CD8-positive, alpha-beta memory T cell (primary cell): ENCODE measurements at places on chromosomes 16 and 17.
A peak's percentile ranks its signal among the peaks of the same experiment; 100 is the strongest.

DNA sequence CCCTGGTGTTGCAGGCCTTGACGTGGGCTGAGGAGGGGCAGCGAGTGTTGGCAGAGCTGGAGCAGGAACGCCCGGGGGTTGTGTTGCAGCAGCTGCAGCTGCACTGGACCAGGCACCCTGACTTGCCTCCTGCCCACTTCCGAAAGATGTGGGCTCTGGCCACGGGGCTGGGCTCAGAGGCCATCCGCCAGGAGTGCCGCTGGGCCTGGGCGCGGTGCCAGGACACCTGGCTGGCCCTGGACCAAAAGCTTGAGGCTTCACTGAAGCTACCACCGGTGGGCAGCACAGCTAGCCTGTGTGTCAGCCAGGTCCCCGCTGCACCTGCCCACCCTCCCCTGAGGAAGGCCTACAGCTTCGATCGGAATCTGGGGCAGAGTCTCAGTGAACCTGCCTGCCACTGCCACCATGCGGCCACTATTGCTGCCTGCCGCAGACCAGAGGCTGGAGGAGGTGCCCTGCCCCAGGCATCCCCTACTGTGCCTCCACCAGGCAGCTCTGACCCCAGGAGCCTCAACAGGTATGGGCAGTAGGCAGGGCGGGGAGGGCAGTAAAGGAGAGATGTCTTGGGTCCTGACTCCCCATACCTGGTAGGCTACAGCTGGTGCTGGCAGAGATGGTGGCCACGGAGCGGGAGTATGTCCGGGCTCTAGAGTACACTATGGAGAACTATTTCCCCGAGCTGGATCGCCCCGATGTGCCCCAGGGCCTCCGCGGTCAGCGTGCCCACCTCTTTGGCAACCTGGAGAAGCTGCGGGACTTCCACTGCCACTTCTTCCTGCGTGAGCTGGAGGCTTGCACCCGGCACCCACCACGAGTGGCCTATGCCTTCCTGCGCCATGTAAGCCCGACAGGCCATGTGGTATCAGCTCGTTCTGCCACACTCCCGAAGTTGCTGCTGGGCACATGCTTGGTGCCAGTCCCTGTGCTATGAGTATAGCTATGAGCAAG is 5.6 kb downstream of the PLEKHG4 start:
- peak; percentile 41 for DNase-seq

- DNase-seq: no peak
Measured at GRCh38 chr16:26078716-26079355, 387.1 kb downstream of the HS3ST4 start.

DNA sequence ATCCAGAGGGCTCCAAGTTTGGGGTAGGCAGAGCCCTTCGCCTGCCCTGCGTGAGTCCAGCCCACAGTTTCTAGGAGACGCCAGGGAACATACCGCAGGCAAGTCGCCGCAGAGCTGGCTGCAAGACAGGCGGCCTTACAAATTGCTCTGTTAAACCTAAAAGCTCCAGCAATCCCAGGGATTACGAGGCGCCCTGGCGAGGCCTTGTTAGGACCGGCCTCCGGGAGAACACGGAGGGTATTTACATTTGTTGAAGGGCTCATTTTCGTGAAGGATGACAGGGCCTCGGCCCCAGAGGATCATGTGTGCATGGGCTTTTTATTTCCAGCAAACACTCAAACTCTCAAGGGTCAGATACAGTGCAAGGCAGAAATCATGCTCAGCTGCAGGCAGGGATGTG is 77.6 kb upstream of the FOXF1 start:
- no peak for DNase-seq

DNA sequence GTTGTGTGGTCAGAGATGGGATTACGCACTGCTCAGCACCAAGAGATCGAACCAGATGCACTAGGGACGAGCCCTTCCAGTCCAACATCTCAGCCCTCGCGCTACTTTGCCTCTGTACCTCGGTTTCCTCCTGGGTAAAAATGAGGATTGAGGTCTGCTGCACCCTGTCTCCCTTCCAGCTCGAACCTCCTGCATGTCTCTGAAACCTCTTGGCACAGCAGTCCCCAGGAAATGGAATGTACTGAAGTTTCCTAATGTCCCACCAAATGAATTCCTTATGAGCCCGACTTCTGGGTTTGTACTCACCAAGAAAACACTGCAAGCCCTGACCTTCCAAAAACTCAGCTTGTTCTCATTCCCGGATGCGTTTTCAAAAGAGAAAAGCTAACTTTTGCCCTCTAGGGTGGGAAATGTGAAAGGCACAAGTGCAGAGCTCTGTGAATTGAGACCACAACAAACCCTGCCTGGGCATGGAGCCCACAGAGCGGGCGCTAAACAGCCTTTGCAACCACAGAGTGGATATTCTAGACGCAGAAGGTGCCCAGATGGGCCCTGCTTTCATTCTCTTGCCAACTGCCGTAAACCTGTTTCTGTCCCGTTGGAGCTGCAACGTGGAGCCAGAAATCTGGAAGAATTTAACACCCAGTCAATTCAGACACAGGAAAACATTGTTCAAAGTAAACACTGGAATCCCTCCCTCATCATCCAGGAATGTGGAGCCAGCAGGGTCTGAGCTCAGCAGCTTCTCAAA is 10.3 kb downstream of the CDRT4 start:
- DNase-seq: no peak

DNA sequence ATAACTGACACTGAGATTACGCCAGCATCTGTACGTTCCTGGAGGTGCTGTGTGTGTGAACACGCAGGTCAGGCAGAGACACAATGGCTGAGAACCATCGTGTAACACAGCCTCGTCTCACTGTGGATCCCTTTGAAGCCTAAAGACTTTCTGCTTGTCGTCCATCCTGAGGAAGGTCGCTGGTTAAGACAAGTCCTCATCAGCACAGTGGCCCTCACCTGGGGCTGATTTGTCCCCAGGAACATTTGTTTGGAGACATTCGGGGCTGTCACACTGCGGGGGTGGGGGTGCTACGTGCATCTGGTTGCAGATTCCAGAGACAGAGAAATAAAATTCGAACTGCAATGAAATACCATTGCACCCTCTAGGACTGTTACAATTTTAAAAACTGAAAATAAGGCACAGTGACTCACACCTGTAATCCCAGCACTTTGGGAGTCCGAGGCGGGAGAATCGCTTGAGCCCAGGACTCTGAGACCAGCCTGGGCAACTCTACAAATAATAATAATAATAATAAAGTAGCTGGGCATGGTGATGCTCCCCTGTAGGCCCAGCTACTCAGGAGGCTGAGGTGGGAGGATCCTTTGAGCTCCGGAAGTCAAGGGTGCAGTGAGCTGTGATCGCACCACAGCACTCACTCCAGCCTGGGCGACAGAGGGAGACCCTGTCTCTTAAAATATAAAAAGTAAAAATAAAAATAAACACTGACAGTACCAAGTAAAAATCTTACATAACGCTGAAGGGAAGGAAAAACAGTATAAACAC is 112.0 kb upstream of the METRNL start:
- DNase-seq: no peak

DNA sequence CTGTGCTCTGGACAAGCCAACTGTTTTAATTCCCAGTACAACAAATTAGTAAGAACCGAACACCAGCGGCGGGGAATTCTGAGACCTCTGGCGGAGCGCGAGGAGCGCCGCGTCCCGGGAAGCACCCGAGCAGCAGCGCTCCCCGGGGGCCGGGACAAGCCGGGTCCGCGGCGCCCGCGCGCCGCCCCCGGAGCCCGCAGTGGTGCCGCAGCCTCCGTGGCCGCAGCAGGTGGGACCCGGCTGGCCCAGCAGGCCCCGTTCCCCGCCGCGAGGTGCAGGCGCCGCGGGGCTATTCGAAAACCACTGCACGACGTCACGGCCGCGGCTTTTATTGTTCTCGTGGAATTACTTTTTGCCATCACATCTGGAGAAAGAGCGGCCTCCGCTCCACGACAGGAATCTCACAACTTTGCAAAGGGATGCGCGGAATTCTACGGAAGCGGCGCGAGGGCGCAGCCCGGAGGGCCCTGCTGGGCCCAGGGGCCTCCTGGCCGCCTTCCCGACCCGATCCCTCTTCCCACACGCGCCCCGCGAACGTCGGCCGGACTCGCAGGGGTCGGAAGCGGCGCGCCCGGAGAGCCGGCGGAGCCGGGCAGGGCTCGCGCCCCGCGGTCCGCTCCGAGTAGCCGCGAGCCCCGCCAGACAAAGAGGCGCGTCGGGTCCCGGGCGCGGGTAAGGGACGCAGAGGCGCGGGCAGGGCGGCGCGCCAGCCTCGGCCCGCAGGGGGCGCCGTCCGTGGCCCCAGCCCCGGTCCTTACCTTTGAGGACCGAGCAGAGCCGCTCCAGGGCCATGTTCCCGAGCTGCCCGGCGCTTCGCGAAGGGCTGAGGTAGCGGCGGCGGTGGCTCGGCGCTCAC is 696 bp downstream of the NETO2 start:
- DNase-seq: peak; percentile 55

DNA sequence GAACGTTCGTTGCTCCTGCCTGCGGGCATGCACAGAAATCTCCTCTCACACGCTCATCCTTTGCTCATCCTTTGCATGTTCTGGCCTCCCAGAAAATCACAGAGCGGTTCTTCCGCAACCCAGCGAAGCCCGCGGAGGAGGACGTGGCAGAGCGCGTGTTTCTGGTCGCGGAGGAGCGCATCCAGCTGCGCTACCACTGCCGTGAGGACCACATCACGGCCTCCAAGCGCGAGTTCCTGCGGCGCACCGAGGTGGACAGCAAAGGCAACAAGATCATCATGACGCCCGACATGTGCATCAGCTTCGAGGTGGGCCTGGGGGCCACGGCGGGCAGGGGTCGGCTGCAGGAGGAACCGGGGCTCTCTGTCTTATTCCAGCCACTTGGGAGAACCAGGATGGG is 9.6 kb upstream of the KATNB1 start:
- DNase-seq: no peak
